ENCODE measurements at places on chromosomes 12 and 14.

GRCh38 chr12:29191267-29191850 lies 42.3 kb downstream of the FAR2 start:
- no peak for DNase-seq

DNA sequence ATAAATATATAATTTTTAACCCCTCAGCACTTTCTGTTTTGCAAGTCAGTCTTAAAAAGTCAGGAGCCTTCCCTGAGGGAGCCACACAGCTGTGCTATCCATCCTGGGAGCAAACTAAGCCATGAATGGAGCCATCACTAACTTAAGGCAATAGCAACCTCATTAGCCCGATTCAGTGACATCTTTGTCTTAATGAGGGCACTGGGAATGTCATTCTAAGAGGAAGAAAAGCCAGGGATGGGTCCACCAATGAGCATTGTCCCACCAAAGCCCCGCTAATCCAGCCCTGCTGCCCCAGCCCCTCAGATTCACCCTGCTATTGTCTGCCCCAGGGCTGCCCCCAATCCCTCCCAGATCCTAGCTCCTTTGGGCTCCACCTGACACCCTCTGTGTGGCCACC lies 19.5 kb downstream of the GSC start:
- DNase-seq = no peak

DNA sequence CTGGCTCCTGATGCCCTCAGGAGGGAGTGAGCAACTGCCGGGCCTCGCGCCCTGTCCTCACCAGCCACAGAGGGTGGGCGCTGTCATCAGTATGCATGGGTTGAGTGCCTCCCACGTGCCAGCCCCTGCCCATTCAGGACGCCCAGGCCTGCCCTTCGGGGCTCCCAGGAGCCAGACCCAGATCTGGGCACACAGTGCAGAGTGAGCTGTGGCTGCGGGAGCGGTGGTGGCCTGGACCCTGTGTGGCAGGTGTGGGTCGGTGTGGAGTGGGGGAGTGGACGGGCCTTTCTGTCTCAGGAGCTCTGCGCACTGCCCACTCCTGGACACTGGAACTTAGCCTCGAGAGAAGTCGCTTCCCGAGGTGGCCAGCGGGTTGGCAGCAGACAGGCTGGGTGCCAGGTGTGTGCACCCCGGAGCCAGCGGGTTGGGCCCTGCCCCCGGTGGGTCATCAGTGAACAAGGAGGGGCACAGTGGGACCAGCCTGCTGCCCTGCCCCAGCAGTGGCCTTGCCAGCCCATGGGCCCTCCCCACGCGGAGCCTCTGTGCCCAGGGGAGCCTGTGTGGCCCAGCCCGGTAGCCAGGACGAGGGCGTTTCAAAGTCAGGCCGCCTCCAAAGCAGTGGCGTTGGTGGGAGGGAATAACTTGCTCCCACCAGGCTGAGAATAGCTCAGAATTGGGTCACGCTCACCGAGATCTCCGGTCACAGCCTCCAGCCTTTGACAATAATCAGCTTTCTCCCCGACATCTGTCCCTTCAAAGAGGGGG lies 9.5 kb downstream of the TRMT61A start:
- DNase-seq = no peak

DNA sequence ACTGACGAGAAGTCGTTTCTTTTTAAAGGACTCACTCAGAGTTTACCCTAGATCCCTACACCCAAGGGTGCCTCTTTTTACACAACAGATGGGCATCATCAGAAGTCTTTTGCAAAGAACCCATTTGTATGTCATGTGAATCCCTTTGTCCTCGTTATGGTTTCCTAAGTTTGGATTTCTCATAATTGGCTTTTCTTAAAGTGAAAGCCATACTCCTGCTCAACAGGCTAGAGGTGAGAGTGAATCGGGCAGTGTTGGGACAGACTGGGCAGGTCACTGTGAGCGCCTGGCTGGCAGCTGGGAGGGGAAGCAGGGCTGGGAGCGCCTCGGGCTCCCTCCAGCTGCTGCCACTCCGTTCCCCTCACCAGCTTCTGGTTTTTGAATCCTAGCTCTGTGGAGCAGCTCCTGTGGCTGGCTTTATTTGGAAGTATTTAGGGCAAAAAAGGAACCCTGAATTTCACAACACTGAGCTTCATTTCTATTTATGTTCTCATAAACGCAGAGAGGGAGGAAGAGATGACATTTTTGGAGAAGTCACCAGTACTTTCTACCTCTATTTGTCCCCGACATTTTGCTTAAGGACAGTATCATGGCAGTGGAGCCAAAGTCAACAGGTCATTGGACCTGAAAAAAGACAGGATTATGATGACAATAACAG lies 63.8 kb upstream of the ACTN1 start:
- peak; percentile 17 for DNase-seq

DNA sequence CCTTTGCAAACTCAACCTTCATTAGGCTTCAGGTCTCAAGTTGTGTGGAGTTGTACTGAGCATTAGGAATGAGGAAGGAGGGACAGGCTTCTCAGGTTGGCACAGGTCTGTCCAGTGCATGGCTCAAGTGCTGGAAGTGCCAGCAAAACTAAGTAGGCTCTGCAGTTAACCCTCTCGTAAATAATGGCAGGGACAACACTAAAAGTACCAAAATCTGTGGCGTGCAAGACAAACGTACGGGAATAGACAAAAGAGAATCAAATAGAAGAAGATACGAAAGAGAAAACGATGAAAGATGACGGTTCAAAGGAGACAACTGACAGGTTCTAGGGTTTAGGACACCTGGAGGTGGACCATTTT lies 612 bp downstream of the TRAPPC6B start:
- DNase-seq = no peak

DNA sequence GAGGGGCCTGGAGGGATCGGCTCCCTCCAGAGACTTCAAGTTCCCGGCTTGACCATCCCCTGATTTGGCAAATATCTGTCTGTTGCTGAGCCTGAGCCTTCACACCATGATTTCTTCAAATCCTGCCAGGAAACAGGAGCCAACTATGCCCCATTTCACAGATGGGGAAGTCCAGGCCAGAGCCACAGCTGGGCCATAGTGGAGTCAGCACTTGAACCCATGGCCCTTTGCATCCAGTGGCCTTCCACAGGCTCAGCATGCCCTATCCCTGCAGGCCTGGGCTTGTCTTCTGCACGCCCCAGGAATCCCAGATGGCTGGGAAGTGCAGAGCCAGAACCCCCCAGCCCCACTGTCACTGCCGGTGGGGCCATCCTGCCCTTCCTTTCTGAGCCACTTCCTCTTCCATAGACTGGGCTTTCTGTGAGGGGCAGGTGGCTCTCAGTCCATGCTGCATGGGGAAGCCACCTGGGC lies 44.9 kb downstream of the CYP46A1 start:
- DNase-seq = no peak

GRCh38 chr12:91778938-91779400 lies 366.7 kb downstream of the BTG1 start:
- DNase-seq = no peak

DNA sequence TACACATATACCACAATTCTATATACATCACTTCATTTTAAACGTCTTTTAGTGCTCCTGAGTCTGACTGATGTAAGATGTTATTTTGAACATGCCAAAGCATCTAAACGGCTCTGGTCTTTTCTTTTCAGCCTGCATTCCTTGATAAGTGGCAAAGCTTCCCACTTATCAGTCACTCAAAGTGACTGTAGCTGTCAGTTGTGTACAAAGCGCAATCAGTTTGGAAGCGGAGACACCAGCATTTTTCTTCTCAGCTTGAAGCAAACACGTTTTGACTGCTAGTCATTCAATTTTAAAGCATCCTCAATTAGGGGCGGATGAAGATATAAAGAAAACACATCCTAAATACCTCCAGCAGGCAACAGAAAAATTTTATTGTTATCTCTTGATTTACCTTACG lies 226.8 kb downstream of the SOX5 start:
- DNase-seq = no peak

GRCh38 chr12:70536650-70537049 lies 100.6 kb downstream of the PTPRB start:
- DNase-seq = no peak

DNA sequence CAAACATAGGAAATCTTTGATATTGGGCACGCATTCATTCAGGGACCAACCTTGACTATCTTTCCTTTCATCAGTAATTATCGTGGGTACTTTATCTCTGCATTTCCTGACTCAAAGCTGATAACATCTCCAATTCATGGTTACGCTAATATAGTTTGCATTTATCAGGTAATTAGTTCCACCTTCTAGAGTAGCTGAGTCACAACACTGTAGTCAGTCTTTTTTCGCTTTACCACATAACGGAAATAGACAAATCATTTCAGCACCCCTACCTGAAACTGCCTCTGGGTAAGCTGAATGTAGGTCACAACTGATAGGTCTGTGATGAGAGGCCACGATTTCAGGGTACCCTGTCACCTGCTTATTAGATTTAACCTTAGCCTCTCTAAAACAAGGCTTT lies 36.7 kb upstream of the IL22 start:
- DNase-seq = no peak

GRCh38 chr12:49036029-49036428 lies 17.5 kb upstream of the PRKAG1 start:
- DNase-seq = no peak

DNA sequence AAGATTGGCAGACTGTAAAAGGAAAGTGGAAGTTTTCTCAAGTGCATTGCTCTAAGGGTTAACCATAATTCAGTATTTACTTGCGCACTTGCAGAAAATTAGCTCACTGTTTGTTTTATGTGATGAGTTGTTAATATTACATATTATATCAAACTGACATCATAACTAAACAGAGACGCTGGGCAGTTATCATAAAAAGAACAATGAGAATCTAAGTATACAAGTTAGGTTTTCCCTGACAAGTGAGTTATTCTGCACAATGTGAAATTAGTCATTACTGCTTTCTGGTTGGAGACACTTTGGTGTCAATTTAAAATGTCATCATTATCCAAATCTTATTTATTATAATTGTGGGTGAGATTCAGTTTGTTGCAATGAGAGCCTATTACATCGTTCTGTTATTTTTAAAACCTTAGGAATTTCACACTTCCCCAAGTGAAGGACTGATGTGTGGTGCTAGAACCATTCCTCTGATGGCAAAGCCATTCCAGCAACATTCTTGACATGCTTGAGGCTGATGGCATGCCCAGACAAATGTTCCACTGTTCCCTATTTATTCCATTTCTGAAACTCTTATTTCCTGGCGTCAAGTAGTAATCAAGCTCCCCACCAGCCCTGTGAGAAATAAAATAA lies 90.1 kb upstream of the FLRT2 start:
- no peak for DNase-seq

DNA sequence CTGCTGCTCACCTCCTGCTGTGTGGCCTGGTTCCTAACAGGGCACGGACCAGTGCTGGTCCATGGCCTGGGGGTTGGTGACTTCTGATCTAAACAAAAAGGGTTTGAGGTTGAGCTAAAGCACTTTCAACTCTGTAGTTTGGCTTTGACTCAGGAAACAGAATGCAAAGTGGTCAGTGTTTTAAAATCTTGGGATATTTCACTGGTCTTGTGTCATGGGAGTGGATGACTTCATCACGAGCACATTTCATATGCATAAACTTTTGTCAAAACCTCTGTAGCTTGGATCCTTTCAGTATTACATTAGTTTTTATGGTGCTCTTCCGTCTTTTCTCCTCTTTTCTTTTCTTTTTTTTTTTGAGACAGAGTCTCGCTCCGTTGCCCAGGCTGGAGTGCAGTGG lies 25.6 kb downstream of the FAM161B start:
- DNase-seq = no peak

DNA sequence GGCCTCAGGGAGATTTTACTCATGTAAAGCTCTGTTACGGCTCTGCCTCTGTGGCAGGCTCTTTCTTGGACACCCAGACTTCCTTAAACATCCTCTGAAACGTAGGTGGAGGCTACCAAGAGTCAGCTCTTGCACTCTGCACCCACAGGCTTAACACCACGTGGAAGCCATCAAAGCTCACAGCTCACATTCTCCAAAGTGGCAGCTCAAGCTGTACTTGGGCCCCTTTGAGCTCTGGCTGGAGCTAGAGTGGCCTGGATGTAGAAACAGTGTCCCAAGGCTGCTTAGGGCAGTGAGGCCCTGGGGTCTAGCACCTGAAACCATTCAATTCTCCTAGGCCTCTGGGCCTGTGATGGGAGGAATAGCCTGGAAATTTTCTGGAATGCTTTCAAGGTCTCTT lies 155.3 kb upstream of the CDKN3 start:
- no peak for DNase-seq

DNA sequence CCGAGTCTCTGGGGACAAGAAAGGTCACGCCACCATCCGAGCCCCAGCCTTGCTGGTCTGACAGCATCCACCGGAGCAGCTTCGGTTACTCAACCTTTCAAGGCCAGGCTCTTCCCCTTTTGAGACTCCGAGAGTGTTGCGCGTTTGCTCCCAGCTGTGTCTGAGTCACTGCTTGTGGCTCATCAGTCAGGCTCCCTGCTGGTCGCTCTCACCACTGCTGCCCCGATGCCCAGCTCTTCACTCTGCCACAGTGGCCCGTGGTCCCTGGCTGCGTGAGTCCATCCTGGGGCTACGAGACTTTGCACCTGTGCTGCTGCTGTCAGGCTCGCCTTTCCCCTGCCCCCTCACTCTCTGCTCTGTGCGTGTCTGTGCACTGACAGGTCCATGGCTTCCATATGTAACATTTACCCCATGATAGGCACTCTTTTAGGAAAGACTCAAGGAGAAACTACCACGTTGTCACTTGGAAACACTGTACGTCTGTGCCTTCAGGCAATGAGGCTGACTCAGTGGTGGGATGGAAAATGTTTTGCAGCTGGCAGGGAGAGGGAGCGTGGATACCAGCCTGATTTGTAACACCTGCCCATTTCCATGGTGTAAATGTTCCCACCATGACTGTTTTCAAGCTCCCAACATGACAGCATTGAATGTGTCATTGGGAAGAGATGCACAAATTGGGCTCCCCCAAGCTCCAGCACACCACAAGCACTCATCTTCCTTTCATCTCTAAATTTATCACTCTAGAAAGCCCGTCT lies 350.7 kb downstream of the TMEM132D start:
- DNase-seq = no peak

GRCh38 chr14:90500665-90501370 lies 104.0 kb downstream of the CALM1 start:
- peak; percentile 60 for DNase-seq

DNA sequence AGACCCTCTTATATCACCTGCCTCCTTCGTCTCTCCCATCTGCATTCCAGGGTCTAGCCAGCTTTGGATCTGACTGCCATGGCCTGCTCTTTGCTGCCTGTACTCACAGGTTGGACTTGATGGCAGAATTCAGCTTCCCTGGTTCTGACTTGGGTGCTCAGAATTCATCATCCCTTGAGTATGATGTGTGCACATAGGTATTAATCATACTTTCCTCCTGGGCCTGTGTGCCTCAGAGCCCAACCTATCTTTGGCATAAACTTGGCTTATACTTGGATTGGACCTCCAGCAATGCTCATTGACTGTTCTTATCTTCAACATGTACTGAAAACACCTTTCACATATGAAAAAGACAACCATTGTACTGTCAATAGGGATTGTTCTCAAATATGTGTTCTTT lies 70.7 kb upstream of the LMNTD1 start:
- DNase-seq = no peak

GRCh38 chr12:45907955-45908354 lies 82.4 kb downstream of the SCAF11 start:
- DNase-seq = peak; percentile 34

Measured in hematopoietic multipotent progenitor cell treated with erythropoietin and hydrocortisone succinate and interleukin-3 and kit ligand, for 6 days (in vitro differentiated cells).